Activated CD8-positive, alpha-beta memory T cell treated with anti-CD3 and anti-CD28 coated beads, Interleukin-2, amount 10 ng/mL, durations not matched to agents 7 days and 5 days (primary cell): ENCODE measurements at places on chromosomes 12 and 14. TPM values are rescaled to one million over a fixed set of nuclear protein-coding genes. Genes with fewer than 3 reads are reported as not detected.

WDHD1 gene
- total RNA-seq = 57.4 TPM

KRT6C gene
- not detected for total RNA-seq

GALNT6 gene
- total RNA-seq = 47.9 TPM

KLRD1 gene
- total RNA-seq = 95.9 TPM

KLRG1 gene
- total RNA-seq = 5.6 TPM

DNA sequence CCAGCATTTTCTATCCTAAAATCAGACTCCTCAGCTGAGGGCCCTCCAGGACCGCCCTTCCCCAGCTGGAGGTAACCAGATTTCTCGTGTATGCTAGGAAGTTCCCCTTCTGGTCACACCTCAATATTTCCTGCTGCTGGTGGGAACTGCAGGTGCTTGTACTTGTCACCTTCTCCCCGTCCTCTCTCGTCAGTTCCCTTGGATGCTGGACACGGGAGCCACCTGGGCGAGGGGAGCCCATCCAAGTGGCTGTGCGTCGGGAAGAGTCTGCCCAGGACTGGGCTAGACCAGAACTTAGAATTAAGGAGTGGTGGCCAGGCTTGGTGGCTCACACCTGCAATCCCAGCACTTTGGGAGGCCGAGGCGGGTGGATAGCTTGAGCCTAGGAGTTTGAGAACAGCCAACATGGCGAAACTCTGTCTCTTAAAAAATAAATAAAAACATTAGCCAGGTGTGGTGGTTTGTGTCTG lies 23.2 kb upstream of the KIF26A start:
- H3K36me3 ChIP-seq = no peaks in the 10 kb centered on the region
- no peak for DNase-seq
- no peak overlapping the region for H3K27ac ChIP-seq
- no peaks in the 10 kb centered on the region for H3K4me1 ChIP-seq

TAS2R10 gene
- 0.29 TPM for total RNA-seq

STYK1 gene
- 16.1 TPM for total RNA-seq

DNA sequence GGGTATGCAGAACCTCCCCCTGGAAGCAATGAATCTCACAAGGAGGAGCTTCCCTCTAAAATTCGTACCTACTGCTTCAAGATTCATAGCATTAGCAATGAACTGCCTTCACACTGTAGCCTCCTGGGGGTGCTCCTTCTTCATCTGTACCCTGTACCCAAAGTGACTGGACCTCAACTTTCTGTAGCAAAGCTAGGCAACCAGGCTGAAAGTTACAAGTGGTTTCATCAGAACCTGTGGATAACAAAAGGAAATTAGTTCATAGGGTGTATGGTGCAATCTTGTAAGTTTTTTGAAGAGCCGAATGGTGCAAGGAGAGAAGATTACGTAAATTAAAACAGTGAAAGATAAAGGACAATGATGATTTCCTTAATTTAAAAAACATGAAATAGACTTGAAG lies 1541.7 kb upstream of the FLRT2 start:
- no peaks in the 10 kb centered on the region for H3K36me3 ChIP-seq
- no peaks in the 10 kb centered on the region for H3K27me3 ChIP-seq
- DNase-seq = no peak
- no peaks in the 10 kb centered on the region for H3K4me1 ChIP-seq

DNA sequence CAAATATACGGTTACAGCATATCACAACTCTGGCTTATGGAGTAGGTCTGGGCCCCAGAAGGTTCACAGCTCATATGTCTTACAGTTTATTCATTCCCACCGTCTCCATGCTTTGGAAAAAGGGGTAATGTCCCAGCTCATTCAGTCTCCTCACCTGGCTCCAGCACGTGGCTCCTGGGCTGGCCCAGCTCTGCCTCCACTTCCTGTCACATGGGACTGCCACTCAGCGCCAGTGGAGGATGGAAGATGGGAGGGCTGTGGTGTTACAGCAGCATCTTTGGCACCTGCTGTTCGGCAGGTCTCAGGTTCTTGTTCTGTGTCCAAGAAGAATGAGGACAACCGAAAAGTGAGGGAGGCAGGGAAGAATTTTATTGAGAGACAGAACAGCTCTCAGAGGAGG lies 216.3 kb upstream of the ATXN7L3B start:
- no peaks in the 10 kb centered on the region for H3K36me3 ChIP-seq
- no peak for DNase-seq
- H3K4me3 ChIP-seq = no peak overlapping the region
- no peak overlapping the region for H3K27ac ChIP-seq
- H3K27me3 ChIP-seq = no peaks in the 10 kb centered on the region

HAL gene
- total RNA-seq = 0.38 TPM

DNA sequence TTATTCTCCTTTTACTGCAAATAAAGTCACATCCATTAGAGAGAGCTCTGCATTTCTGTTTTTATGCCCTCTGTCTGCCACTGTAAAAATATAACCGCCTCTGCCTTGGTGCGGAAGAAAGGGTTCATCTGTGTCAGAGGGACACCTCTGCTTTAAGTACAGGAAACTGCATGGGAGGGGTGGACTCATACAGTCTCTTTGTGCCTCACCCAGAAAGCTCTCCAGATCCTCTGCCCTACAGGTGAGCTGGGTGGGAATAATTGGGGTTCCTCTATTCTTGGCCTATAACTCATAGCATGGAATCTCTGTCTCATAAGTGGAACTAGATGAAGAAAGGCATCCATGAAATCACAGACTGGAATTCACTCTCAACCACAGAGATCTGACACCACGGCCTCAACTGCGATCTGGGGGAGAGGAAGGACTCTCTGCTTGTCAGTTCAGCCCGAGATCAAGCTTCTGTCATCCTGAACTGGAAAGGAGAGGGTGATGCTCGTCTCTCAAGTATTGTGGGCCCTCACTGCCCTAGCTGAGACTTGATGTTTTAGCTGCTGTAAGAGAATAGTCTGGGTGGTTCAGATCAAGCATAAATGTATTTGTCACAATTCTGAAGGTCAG lies 702.3 kb downstream of the TMEM121 start:
- H3K27me3 ChIP-seq = peaks cover 9% of the 10 kb centered on the region
- no peak overlapping the region for H3K4me3 ChIP-seq
- DNase-seq = no peak
- no peak overlapping the region for H3K27ac ChIP-seq
- H3K4me1 ChIP-seq = peaks cover 11% of the 10 kb centered on the region

DNA sequence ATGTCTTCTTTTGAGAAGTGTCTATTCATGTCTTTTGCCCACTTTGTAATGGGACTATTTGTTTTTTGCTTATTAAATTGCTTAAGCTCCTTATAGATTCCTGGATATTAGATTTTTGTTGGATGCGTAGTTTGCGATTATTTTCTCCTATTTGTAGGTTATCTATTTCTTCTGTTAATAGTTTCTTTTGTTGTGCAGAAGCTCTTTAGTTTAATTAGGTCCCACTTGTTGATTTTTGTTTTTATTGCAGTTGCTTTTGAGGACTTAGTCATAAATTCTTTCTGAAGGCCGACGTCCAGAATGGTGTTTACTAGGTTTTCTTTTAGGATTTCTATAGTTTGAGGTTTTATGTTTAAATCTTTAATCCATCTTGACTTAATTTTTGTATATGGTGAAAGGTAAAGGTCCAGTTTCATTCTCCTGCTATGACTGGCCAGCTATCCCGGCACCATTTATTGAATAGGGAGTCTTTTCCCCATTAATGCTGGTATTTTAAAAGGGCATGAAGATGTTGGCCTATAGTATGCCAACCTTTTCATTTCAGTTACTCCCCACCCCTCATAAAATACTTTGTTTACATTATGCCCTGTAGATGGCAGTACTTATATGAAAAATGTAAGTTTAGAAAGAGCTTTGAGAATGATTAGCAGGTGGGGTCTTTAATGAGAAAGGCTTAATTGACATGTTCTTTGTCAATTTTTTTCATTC lies 62.9 kb upstream of the PSMA6 start:
- no peaks in the 10 kb centered on the region for H3K27me3 ChIP-seq
- H3K27ac ChIP-seq = no peak overlapping the region
- DNase-seq = no peak
- H3K36me3 ChIP-seq = peaks cover 4% of the 10 kb centered on the region
- H3K4me1 ChIP-seq = peaks cover 20% of the 10 kb centered on the region

- H3K4me3 ChIP-seq = no peak overlapping the region
- H3K27me3 ChIP-seq = no peaks in the 10 kb centered on the region
- peaks cover 38% of the 10 kb centered on the region for H3K4me1 ChIP-seq
- peak; percentile 41 for DNase-seq
Measured at GRCh38 chr12:92502417-92503028, 200.3 kb upstream of the PLEKHG7 start.

SFSWAP gene
- total RNA-seq = 55.9 TPM

TAS2R8 gene
- total RNA-seq = not detected

DNA sequence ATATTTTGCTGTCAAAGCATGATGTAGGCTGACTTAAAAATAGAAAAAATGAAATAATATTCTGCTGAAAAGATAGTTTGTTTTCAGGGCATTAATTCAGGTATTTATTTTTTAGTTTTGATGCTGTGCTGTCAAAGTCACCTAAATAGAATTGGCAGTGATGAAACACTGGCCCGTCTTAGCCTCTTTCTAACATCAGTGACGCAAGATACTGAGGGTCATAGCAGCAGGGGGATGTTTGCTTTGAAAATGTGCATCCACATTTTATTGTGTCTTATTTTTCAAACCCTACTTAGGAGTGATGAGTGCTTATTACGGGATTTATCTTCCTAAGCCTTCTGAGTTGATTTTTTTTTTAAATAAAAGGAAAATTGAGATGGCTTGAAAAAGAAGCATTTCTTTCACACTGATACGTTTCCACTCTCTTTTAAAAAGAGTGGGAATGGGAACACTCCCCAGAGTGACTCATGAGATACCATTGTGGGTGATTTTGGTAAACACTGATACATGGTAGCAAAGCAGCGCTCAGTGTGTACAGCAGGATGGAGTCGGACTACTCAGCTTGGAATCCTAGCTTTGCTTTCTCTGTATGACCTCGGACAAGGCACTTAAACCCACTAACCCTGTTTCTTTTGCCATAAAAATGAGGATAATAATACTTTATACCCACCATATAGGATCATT lies 290.8 kb downstream of the ERC1 start:
- no peak overlapping the region for H3K27ac ChIP-seq
- no peaks in the 10 kb centered on the region for H3K27me3 ChIP-seq
- no peak overlapping the region for H3K4me3 ChIP-seq

TAS2R14 gene
- total RNA-seq = 1.8 TPM

FAM90A1 gene
- 0.14 TPM for total RNA-seq

- H3K36me3 ChIP-seq = no peaks in the 10 kb centered on the region
- no peaks in the 10 kb centered on the region for H3K27me3 ChIP-seq
- no peak overlapping the region for H3K4me3 ChIP-seq
- no peaks in the 10 kb centered on the region for H3K4me1 ChIP-seq
- H3K27ac ChIP-seq = no peak overlapping the region
- DNase-seq = no peak
Measured at GRCh38 chr12:114955414-114956014, 271.5 kb upstream of the TBX3 start.

GRCh38 chr12:127640181-127640886 lies 626.6 kb upstream of the TMEM132C start:
- no peak overlapping the region for H3K4me3 ChIP-seq
- no peaks in the 10 kb centered on the region for H3K27me3 ChIP-seq
- H3K27ac ChIP-seq = no peak overlapping the region
- no peaks in the 10 kb centered on the region for H3K36me3 ChIP-seq
- no peaks in the 10 kb centered on the region for H3K4me1 ChIP-seq
- no peak for DNase-seq

DNA sequence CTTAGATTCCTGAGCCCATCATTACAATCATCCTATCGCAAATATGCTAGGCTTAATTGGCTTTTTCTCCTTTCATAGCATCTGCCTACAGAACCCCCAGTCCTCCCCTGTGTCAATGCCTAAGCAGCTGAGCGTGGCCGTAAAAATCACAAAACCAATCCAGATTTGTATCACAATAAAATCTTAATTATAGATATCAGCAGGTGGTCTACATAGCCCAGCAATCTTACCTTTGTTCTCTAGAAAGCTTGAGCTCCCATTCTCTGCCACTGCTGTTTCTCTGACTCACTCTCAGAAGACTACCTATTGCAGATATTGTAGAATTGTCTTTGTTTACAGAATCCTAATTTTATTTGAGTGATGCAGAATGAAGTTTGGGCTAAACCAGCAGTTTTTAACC lies 37.9 kb upstream of the PPM1A start:
- H3K36me3 ChIP-seq = no peaks in the 10 kb centered on the region
- H3K27ac ChIP-seq = no peak overlapping the region
- no peak for DNase-seq
- peaks cover 17% of the 10 kb centered on the region for H3K27me3 ChIP-seq
- H3K4me3 ChIP-seq = no peak overlapping the region

DNA sequence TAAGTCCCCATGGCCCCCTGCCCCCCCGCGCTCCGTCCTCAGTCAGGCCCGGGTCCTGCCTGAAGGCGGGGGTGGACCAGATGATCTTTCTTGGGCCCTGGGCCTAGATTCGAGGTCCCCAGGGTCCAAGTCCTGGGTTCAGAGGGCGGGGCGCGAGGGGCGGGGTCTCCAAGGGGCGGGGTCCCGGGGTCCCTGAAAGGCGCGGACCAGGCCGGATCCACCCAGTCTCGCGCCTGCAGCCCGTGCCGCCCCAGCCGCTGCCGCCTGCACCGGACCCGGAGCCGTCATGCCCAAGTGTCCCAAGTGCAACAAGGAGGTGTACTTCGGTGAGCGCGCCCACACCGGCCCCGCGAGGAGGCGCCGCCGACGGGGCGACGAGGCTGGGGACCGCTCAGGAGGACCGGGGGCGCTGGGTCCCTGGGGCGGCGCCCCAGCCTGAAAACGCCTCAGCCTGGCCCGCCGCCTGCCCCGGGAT lies 325 bp downstream of the CRIP1 start:
- H3K4me3 ChIP-seq = peak overlapping the region; percentile 92
- peaks cover 2% of the 10 kb centered on the region for H3K36me3 ChIP-seq
- peaks cover 32% of the 10 kb centered on the region for H3K4me1 ChIP-seq
- DNase-seq = peak; percentile 82
- H3K27me3 ChIP-seq = no peaks in the 10 kb centered on the region
- peak overlapping the region; percentile 91 for H3K27ac ChIP-seq

- H3K4me1 ChIP-seq = no peaks in the 10 kb centered on the region
- no peaks in the 10 kb centered on the region for H3K27me3 ChIP-seq
- DNase-seq = no peak
Measured at GRCh38 chr12:100591979-100592378, 18.5 kb downstream of the GAS2L3 start.

DNA sequence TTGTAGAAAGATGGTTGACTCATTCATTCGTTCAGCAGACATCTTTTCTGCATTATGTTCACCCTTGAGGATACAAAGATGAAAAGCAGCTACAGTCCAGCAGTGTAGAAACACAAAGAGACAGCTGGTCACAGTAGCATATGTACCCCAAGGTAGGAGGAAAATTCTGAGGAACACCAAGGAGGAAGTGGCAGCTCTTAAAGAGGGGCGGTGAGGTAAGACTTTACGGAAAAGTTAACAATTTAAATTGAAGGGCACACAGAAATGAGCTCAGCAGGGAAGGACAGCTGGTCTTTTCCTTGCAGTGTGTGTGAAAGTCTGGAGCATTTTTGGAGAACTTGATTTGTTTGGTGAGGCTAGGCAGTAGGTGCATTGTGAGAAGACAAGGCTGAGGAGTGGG lies 3.5 kb downstream of the SLC35E3 start:
- no peaks in the 10 kb centered on the region for H3K27me3 ChIP-seq
- H3K4me3 ChIP-seq = no peak overlapping the region
- peaks cover 27% of the 10 kb centered on the region for H3K36me3 ChIP-seq
- H3K27ac ChIP-seq = no peak overlapping the region
- DNase-seq = no peak

GRCh38 chr14:55416866-55417265 lies 5.2 kb upstream of the ATG14 start:
- no peaks in the 10 kb centered on the region for H3K36me3 ChIP-seq
- H3K27ac ChIP-seq = no peak overlapping the region
- DNase-seq = no peak
- peaks cover 19% of the 10 kb centered on the region for H3K4me1 ChIP-seq

CCDC197 gene
- 0.14 TPM for total RNA-seq
